ENCODE measurements at places on chromosomes 7 and 10.

- no peak for DNase-seq
Measured at GRCh38 chr10:69352569-69353264, 64.0 kb downstream of the TACR2 start.

DNA sequence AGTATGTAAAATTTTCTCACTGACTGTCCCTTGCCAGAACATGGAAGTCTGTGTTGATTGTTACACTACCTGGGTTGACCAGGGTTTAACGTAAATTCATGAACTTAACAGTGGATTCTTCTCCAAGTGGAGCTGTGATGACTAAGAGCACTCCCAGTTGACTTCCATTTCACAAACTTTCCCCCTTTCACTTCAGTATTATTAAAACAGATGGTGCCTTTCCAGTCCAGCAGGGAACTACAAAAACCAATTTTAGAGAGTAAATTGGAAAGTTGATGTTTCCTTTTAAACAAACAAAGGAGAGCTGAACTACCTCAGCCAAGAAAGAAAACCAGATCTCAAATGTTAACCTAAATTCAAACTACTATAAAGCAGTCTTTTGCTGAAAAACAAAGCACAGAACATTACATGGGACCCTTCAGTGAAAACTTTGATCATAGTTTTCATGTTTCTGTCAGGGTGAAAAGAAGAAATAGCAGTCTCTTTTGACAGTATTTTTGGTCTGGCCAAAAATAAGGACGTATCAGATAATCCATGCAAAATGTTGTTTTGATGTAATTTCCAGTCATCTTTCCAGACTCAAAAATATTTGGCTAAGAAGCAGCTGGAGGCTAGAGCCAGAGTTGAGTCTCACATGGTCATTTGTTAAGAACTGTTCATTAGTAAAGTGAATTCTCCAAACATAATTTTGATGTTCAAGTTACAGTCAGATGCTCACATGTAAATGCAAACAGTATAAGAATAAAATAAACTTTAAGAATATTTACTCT is 479.9 kb upstream of the AKR1E2 start:
- DNase-seq = no peak

GRCh38 chr7:154975984-154976383 is 26.9 kb downstream of the PAXIP1 start:
- DNase-seq = no peak

DNA sequence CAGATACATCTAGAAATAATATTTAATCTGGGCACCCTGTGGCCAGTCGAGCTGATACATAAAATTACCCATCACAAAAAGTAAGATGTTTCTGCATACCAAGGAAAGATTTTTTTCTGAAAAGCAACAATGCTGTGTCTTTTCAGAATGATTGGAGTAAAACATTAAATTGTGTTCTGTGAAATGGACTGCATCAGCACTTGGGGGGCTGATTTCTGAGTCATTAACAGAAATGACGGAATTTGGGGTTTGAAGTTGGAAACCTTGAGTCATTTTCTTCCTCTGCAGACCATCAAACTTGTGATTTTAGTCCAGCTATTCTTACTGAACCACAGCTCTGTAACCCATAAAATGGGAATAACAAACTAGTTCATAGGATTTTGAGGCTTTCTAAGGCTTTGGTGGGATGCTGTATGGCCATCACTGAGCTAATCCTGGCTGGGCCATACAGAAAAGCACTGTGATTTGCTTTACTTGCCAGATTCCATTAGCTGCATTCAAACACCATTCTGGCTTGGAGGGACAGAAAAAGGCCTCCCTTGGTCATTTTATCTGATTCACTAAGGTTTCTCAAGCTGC is 739.4 kb upstream of the IGFBP3 start:
- no peak for DNase-seq

DNA sequence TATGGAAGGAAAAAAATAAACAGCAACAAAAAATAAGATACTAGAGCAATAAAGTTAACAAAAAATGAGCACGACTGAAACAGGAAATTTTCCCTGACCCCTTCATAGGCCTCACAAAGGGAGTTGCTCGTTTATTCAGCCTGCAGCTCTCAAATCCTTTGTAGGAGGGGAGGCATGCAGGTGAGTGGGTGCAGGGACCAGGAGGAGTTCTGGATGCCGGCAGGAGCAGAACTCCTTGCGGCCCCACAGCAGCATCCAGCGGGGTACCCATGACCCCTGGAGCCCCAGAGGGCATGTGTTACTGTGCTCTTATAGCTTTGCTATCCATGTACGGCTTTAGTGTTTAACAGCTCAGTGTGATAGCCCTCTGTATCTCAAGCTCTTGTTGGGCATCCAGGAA is 5.8 kb downstream of the TAS2R39 start:
- DNase-seq = no peak

- no peak for DNase-seq
Measured at GRCh38 chr7:149714910-149715471, 58.4 kb downstream of the ZNF467 start.

- DNase-seq = no peak
Measured at GRCh38 chr10:35533565-35533964, 71.6 kb upstream of the GJD4 start.

GRCh38 chr7:108211382-108212201 is 81.4 kb upstream of the LAMB4 start:
- no peak for DNase-seq

DNA sequence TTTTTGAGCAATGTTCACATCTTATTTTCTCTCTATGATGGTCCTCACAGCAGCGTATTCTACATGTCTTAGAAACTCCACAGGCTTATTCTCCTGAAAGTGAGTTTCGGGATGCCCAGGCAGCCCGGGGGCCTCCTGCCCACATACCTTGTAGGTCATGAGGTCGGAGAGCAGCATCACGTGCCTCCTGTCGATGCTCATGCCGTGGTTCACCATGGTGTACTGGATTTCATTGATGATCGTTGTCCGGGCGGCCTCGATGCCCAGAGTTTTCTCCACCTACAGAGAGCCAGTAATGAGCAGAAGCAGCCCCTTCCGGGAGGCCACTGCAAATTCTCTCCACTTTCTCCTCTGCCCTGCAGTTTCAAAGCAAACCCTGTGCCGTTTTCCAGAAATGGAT is 48.0 kb downstream of the POLR3A start:
- no peak for DNase-seq

DNA sequence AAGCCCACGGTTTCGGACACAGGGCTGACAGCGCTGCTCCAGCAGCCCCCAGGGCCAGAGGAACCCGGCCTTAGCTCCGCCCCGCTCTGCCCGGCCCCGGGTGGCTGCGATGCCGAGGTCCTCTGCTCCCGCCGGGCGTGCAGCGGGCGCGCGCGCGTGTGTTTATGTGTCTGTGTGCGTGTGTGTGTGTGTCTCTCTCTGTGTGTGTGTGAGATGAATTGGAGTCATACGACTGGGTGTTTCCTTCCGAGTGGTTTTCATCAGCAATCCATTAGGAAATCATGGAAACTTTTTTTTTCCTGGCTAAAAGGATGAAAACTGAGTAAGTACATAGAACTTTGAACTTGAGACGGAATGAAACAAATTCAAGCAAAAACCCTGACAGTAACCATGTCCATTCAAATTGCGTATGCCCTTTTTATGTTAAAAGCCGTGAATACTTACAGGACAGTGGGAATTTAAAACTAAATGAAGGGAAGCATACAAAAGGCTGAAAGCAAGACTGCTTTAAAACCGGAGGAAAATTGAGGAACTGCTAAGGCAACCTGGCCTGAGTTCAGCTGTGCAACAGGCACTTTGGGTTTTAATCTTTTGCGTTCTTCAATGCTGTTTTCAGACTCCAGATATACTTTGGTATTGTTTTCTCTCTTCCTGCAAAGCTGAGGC is at the start of gene CPED1:
CPED1 (plus strand) TSS at position 121 of the 666 bp plus-strand sequence. CDS start 911 bp downstream, outside the sequence.
- peak; percentile 26 for DNase-seq

GRCh38 chr7:157396316-157397035 is 59.7 kb downstream of the DNAJB6 start:
- no peak for DNase-seq

DNA sequence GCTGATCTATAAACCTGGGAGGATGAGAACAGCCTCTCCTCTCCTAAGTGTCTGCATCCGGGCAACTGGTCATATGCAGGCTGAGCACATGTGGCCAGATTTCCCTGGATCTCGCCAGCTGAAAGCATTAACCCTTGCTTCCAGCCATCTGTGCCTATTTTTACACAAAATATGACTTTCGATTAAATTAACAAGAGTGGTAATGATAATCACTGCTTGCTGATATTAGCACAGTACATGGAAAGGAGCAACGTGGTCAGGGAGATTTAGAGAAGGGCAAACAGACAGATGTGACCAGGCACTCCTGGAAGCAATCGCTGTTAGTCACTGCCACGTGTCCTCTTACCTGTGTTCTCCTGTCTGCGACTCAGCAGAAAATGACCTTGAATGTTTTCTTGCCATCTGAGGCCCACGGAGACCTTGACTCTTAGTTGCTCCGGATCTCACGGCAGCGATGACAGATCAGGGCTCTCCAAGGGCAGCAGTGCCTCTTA is 59.5 kb upstream of the NPTX2 start:
- DNase-seq = no peak

- peak; percentile 90 for DNase-seq
Measured at GRCh38 chr7:154484406-154484805, 432.2 kb downstream of the DPP6 start.

GRCh38 chr10:33749067-33749735 is 414.7 kb upstream of the NRP1 start:
- no peak for DNase-seq

- DNase-seq = no peak
Measured at GRCh38 chr7:73712773-73713172, 6.7 kb downstream of the STX1A start.

DNA sequence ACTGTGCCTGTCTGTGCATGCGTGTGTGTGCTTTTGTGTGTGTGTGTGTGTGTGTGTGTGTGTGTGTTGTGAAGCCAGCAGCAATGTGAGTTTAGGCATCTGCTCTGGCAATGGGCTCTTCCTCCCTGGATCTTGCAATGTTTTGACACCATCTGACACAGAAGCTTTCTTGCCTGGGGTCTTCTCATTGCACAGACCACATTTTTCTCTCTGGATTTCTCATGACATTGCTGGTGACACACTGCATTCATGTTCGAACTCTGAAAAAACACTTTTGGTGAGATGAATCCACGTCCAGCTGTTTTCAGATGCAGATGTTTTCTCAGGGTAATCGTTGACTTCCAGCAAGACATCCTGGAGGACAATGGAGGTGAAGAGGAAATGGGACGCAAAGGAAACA is 63.0 kb upstream of the FZD8 start:
- no peak for DNase-seq

GRCh38 chr10:19941206-19941880 is 125.1 kb downstream of the PLXDC2 start:
- no peak for DNase-seq

DNA sequence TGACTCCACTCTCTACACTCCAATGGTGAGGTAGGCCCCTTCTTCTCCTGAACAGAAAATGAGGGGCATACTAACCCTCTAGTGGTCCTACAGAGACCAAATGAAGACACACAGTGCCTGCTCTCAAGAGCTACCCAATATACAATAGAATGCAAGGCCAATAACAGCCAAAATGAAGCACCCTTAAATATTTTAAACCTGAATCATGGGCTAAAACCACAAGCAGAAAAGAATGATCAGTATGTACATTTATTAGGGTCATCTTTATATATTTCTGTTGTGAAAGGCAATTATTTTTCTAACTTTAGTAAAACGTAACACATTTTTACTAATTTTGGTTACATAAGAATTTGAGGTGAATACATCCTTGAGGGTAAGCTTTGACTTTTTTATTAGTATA is 49.9 kb upstream of the COL1A2 start:
- DNase-seq = no peak

- no peak for DNase-seq
Measured at GRCh38 chr10:46227571-46227935, 59.2 kb upstream of the ANTXRL start.

DNA sequence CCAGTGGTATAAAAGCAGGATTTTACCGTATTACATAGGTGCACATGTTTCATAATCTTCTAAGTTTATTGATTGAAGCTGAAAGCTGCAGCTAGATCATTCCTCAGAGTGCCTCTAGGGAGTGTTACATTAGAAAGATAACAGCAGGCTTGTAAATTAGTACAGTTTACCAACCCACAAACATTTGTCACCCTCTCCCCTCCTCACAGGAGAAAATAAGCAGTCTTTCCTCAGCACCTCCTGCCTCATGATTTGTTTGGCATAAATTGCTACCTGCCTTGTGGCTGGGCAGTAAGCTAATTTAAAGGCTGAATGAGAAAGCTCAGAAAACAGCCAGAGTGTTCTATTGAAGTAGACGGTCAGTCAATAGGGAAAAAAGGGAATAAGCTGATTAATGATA is 74.2 kb downstream of the NXPH1 start:
- DNase-seq = no peak

GRCh38 chr7:116955340-116955739 is 2.0 kb downstream of the ST7 start:
- DNase-seq = no peak

DNA sequence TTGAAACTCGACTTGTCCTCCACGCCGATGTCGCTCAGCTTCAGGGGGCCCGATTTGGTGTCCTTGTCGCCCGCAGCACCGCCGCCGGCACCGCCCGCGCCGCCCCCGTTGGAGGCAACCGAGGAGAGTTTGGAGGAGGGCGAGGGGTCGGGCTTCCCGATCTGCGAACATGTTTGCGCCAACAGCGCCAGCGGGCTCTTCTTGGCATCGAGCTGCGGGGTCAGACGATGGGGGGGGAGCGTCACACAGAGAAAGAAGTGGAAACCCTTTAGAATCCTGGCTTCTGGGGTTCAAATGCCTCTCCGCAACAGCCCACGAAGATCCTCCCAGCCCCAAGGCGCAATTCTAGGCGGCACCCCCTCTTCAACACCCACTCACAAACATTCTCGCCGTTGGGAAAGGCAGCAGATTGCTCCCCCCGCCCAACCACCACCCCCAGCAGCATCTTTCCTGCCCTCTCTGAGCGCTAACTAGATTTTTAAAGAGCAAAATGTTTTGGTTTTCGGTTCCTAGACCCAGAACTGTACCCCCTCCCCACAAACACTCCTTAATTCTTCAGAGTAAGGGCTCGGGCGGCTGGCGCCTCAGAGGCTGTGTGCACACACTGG is 1.3 kb downstream of the ZNF503 start:
- no peak for DNase-seq

GRCh38 chr10:78002541-78003288 is 26.6 kb downstream of the POLR3A start:
- no peak for DNase-seq

DNA sequence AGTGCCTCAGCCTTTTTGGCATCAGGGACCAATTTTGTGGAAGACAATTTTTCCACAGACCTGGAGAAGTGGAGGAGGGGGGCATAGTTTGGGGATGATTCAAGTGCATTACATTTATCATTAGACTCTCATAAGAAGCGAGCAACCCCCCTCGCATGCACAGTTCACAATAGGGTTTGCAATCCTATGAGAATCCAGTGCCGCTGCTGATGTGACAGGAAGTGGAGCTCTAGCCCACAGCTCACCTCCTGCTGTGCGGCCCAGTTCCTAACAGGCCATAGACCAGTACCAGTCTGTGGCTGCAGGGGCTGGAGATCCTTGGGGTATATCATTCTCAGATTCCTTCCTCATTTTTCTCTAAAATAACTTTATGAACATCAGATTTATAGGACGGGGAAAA is 50.8 kb downstream of the ATAD1 start:
- no peak for DNase-seq

- no peak for DNase-seq
Measured at GRCh38 chr7:138338361-138338760, 121.7 kb upstream of the TRIM24 start.

- no peak for DNase-seq
Measured at GRCh38 chr7:158741294-158741666, 36.7 kb upstream of the NCAPG2 start.
